Non-pigmented ciliary epithelial cell (primary cell): ENCODE measurements at places on chromosomes 2 and 18.

- no peak for DNase-seq
Measured at GRCh38 chr2:185857691-185858090, 119.1 kb downstream of the FSIP2 start.

DNA sequence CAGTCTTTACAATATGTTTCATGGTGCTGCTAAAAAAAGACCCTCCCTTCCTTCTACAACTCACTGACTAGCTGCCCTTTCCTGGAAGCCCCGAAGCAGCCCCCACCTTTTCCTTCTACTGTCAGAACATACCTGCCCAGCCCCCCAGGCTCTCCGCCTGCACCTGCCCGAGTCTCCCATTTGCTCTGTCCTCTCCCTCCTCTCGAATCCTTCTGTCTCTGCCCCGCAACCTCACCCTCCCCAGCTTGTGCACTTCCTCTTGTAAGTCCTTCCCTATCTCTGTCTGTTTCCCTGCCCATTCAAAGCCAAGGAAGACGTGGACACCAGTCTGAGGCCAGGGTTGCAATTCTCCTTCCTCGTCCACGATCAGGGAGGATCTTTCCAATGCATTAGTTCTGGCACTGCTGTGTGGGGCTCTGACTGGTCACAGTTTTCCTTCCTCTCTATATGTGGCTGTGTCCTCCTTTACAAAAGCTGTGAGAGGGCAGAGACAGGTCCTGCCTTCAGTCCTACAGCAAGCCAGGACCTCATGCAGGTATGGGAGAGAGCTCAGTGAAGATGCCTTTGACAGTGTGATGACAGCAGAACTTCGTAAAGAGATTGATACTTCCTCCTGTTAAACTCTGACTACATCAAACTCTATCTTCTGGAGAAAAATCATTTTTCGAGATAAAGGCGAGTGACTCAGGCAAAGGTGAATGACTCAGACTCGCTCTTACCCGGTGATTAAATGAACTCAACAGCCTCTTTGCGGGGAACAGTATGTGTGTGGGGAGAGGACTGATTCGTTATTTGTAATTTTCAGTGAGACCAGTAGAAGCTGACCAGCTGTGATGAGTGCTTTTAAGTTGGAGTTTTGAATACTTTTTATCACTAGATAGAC is 14.2 kb downstream of the TNFRSF11A start:
- DNase-seq, result peak; percentile 43

DNA sequence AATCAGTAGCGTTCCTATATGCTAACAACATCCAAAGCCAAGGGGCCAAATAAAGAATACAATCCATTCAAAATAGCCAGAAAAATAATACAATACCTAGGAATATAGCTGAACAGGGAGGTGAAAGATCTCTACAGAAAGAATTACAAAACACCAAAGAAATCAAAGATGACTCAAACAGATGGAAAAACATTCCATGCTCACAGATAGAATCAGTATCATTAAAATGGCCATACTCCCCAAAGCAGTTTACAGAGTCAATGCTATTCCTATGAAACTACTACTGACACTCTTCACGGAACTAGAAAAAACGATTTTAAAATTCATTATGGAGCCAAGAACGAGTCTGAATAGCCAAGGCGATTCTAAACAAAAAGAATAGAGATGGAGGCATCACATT is 57.4 kb downstream of the CCBE1 start:
- no peak for DNase-seq

DNA sequence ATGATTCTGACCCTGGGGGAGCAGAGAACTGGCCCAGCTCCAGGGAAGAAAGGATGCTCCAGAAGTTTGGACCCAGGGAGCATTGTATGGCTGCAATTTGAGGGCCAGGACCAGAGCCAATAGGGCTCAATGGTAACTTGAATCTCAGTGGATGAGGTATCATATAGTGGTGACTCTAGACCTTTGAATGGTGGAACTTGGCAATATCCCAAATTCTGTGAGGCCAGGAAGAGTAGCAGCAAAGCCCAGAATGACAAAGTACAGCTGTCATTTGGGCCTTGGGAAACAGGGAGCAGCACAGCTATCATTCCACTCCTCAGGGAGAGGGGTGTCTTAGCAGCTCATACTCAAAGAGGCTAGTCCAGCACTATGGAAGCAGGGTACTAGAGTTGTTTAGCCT is 332.9 kb upstream of the RBMS1 start:
- no peak for DNase-seq

GRCh38 chr2:61396005-61396404 is 74.9 kb downstream of the USP34 start:
- DNase-seq, result no peak

DNA sequence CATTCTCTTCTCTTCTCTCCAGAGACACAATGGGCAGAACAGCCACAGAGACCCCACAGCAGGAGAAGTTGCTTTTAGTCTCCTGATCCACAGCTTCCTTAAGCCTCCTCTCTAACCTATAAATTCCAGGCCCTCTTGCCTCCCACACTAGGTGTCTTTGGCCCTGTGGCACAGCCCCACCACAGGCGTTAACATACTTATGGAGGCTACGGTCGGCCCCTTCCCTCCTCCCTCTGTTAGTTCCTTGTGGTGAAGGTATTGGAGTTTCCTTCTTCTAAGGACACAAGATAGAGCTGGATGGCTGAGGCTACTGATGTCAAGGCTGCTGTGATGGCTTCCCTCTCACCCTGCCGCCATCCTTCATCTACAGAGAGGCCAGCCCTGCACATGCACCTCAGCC is 123.5 kb upstream of the ACAA2 start:
- no peak for DNase-seq

DNA sequence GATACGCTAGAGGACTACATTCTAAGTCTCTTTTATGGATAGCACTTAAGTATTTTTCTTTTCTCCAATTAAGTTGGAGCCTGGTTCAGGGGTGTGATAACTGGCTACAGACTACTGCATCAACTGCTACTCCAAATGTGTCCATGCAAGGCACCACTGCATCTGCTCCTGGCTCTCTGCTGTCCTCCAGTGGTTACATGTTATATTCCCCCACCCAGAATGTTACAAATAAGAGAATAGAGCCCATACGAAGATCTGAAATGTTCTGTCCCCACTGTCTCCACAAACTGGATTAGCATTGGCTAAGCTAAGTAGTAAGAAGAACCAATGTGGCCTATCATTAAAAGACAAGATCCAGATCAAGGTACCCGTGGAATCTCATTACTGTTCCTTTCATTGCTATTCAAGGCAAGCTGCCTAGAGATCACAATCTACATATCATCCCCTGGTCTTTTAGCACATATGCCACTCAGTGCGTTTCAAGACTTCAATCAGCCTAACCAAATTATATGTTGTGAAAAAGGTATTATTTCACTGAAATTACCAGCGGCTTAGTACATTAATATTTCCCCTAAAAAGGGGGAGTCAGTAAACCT is 308.3 kb upstream of the SLC8A1 start:
- peak; percentile 18 for DNase-seq

DNA sequence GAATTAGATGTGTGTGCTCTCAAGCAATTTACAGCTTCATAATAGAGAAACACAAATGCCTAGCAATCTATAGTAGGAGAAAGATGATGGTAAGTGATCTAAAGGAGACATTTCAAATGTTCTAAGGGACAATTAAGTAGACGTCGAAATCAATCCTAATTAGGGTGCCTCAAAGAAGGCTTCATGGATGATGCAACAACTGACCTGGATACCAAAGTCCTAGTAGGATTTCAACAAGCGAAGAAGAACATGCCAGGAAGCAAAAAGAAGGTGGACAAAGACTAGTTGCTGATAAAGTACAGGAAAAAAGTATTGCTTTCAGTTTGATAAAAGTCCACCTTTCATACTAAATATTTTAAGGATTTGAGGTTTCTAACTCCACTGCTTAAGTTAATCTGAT is 12.5 kb downstream of the FIGN start:
- DNase-seq, result no peak

GRCh38 chr2:15601681-15602080 is 10.0 kb downstream of the DDX1 start:
- DNase-seq, result no peak

GRCh38 chr2:151367571-151367970 is 10.2 kb downstream of the TNFAIP6 start:
- peak; percentile 68 for DNase-seq

GRCh38 chr2:77816618-77817017 is 294.4 kb upstream of the LRRTM4 start:
- DNase-seq, result no peak

GRCh38 chr18:56139372-56139771 is 499.0 kb downstream of the TXNL1 start:
- DNase-seq, result no peak

DNA sequence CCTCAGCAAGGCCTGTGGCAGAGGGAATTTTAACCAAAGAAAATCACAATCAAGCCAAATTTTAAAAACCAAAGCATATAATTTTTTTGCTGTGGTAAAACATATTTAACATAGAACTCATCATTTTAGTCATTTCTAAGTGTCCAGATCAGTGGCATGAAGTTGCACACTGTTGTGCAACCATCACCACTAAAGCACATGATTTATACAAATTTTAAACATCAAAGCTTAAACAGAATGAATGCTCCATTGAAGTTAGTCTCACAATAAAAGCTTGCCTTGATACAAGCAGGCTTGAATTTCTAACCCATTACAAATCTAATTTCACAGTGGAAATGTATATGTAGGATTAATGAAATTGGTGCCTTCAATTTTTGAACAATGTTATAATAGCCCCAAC is 31.2 kb downstream of the FTCDNL1 start:
- DNase-seq, result no peak

DNA sequence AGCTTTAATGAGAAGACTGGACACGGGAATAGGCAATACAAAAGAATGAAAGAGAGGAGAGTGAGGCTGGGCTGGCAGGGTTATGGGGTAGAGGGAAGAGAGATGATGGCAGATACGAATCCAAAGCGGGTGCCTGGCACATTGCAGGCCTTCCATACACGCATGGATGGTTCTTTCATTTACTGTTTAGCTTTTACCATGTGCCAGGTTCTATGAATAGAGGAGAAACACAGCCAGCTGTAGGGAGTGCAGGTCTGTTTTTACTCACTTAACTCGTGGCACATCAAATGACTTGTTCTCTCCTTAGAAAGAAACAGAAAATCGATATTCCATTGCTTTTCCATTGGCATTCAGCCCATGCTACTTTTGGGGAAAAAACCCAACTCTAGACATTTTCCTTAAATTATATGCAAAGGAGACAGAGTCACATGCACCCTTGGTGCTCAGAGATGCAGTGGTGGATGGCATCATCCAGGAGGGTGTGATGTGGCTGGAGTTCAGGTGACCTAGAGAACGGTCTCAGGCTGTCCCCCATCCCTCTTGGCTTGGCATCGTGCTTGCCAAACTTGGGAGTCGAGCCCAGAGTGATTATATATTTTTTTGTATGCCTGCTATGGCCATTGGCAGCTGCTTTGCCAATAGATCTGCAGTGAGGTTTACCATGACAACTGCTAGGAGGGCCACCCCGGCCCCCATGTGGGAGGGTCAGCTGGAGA is 6.2 kb downstream of the LTBP1 start:
- DNase-seq, result no peak

DNA sequence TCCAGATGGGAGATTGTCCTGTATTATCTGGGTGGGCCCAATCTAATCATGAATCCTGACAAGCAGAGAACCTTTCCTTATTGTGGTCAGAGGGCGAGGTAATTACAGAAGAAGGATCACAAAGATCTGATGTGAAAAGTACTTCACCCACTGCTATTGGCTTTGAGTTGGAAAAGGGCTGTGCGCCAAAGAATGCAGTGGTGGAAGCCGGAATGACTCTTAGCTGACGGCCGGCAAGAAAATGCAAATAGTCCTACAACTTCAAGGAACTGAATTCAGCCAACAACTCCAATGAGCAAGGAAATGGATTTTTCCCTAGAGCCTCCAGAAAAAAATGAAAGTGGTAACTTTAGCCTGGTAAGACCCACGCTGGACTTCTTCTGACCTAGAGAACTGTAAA is 67.3 kb downstream of the CTNNA2 start:
- no peak for DNase-seq

- DNase-seq, result no peak
Measured at GRCh38 chr2:238928520-238929241, 80.8 kb downstream of the TWIST2 start.

DNA sequence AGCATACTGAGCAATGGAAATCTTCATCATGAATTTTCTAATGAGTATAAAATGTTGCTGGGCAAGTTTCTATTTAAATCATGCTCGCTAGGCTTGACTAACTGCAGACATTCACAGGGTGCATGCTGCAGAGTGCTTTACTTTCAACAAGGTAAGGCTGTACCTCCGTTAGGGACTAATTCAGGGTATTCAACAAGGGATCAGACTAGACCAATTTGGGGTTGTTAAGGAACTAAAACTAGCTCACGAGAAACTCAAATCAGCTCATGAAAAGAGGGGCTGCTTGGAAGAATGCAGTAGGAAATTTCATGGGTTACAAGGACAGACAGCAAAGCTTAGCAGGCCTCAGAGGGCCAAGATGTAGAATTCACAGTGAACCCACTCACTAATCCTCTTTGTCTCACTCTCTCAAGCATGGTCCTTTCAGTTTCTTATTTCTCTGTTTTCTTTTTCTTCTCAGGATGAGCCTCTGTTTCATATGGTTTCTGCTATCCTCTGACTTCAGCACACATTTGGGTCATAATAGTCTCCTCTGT is 2.2 kb downstream of the MYO3B start:
- DNase-seq, result no peak

DNA sequence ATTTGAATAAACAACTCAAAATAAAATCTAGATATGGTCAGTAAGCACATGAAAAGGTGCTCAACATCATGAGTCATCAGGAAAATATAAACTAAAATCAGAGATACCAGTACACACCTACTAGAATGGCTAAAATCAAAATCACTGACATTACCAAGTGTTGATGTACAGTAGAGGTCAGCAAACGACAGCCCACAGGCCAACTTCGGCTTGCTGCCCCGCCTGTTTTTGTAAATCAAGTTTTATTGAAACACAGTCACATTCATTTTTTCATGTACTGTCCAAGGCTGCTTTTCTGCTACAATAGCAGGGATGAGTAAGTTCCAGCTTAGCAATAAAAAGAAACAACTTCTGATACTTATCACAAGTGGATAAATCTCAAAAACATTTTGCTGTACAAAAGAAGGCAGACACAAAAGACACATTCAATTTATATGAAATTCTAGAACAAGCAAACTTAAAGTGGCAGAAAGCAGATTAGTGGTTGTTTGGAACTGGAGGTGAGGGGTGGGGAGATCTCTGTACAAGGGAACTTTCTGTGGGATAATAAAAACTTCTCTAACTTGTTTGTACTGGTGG is 32.1 kb downstream of the TRAK2 start:
- DNase-seq, result no peak

DNA sequence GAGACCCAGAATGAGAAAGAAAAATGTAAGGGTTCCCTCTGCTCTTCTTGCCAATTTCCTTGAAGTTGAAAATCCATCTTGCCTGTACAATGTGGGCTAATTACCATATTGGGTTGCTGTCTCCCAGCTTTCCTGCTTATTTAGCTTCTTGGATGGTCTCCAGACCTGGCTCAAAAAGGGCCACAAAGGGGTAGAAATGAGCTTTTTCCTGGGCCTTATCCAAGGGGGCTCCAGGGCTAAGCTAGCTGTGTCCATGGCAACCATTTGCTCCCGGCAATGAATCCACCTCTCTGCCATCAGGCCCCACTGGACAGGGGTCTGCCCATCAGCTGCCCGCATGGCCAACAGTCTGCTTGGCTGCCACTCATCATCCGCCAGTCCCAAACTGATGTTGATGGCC is 85.0 kb downstream of the BOD1L2 start:
- no peak for DNase-seq

- no peak for DNase-seq
Measured at GRCh38 chr2:24363301-24363700, 3.0 kb upstream of the ITSN2 start.

GRCh38 chr2:40458271-40458794 is 6.4 kb upstream of the SLC8A1 start:
- no peak for DNase-seq

GRCh38 chr2:33141476-33141875 is 194.7 kb downstream of the LTBP1 start:
- DNase-seq, result no peak

- no peak for DNase-seq
Measured at GRCh38 chr2:8178911-8179310, 502.9 kb upstream of the ID2 start.
